ENCODE measurements at places on chromosomes 16 and 17. TPM values are rescaled to one million over a fixed set of nuclear protein-coding genes. Genes with fewer than 3 reads are reported as not detected.
A peak's percentile ranks its signal among the peaks of the same experiment; 100 is the strongest.

DNA sequence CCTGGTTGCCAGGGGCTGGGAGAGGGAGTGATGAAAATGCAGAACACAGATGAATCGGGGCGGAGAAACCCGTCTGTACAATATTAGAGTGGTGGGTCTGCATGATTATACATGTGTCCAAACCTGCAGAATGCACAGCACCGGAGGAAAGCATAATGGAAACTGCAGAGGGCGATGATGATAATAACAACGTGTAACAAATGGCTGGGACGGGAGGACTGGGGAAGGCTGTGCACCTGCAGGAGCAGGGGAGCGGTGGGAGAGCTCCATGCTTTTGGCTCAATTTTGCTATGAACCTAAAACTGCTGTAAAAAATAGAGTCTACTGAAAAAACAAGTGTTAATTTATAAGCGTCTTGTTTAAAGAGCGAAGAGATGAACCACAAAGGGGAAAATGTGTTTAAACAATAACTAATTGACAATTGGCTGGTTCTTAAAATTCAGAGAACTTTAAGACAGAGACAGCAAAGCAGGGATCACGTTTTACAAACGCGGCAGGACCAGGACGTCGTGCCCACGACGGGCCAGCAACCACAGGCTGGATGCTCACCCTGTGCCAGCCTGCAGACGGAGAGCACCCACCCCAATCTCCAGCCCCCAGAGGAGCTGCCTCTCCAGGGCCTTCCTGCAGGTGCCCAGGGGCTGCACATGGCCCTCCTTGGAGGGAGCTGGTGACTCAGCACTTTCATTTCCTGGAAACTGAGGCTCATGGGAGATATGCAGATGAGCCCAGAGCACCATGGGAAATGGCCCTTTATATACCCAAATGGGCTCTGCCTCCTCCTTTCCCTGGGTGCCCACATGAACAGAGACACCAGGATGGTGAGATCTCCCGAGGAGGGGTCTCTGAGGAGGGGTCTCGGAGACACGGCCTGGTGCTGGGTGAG lies at the start of gene TEX19:
Gene TEX19, plus strand, starts transcription at position 783 of the 886 bp plus-strand sequence. CDS start 2,904 bp downstream, outside the sequence.
- no peak for DNase-seq

The SLC6A2 gene
- 0.15 TPM for total RNA-seq

The HS3ST3B1 gene
- total RNA-seq = 3.6 TPM

DNA sequence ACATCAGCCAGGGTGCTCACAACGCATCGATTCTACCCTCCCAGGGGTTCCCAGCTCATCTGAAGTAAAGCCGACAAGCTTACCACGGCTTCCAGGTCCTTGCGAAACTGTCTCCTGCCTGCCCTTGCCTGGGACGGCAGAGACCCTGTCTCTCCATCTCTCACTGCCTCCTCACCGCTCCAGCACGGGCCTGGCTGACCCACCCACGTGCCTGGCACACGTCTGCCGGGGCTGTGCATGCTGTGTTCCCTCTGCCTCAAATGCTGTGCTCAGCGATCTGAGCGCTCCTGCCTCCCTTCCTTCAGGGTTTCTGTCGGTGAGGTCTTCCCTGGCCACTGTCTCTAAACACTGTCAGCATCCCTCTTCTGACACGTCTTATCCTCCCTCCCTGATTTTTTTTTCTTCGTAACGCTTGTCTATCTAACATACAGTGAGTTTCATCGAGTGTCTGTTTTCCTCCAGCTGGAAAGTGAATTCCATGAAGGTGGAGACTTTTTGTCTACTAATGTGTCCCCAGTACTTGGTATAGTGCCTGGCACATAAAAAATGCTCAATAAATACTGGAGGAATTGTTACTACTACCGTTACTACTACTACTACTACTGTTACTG lies 208.4 kb downstream of the IRF8 start:
- DNase-seq = no peak

The RASL10B gene
- total RNA-seq = 5.9 TPM

DNA sequence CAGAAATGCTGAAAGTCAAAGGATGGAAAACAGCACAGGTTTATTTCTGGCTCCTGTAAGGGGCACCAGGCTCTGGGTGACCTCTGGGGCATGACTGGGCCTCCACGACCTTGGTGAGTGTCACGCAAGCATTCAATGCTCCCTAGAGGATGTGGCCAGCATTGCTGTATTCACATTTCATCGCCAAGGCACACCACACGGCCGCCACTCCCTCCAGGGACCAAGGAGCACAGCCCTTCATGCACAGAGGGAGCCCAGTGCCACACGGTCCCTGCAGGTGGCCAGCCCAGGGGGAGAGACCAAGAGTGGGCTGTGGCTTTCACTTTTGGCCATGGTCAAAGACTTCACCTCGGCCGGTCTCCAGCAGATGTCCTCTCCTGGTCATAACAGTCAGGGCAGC lies 137.4 kb upstream of the TNRC6C start:
- no peak for DNase-seq

- DNase-seq = no peak
Measured at GRCh38 chr17:62827746-62828485, 19.8 kb upstream of the MARCHF10 start.

GRCh38 chr17:914561-914960 lies 65.0 kb downstream of the NXN start:
- no peak for DNase-seq

The PIGS gene
- total RNA-seq = 35.4 TPM

DNA sequence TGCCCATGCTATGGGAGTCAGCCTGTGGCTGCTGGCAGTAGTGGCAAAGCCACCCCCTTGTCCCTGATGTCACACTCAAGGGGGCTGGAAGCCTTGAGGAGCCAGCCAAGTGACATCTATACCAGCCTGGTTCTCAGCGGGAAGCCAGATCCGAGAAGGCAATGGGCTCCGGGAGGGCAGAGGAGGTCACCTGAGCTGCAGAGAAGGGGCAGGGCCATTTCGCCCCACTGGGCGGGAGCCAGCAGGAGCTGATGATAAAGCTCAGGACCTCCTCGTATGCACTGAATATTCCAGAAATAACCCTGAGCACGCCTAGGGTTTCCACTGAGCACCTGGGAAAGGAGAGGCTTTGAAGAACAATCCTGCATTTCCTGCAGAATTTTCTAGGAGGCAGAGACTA lies 19.0 kb downstream of the MRPS23 start:
- DNase-seq = no peak

DNA sequence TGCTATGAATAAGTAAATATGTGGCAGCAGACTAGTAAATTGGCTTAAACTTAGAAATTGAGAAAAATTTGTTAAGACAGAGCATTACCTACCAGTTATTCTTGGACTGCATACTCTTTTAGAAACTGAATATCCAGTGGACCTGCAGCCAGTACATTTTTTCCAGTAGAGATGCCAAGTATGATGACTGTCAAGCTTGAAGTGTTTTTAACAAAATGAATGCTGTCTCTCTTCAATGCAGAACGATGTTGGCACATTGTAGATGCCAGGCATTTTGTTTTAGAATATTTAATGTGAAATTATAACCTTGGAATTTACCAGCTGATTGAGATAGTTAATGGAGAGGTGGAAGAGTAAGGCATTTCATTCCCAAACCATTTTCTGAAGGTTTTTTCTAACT lies 52.5 kb downstream of the NFAT5 start:
- DNase-seq = no peak

The SLC6A4 gene
- total RNA-seq = 1.6 TPM

- DNase-seq = no peak
Measured at GRCh38 chr17:3613124-3613523, 3.9 kb upstream of the TRPV1 start.

The SMPD3 gene
- total RNA-seq = 2.9 TPM

DNA sequence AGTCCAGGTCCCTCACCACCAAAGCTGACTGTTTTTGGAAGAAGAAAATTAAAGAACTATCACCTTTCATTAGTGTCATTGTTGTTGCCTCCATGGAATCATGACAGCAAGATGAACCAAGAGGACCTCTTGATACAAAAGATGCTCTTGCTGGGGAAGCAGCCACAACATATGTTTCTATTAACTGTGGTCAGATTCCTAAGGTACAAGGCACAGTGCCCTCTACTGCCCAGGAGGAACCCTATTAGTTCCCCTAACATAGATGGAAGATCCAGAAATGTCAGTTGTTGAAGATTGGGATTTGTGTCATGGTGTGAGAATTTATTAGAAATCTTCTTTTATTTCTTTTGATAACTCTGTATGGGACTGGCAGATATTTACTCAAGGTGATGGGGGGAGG lies 188.2 kb upstream of the ANKFN1 start:
- DNase-seq = no peak

GRCh38 chr17:77319211-77320043 lies 178.7 kb downstream of the SEC14L1 start:
- peak; percentile 94 for DNase-seq

GRCh38 chr16:57690782-57691471 lies 3.7 kb upstream of the DRC7 start:
- DNase-seq = no peak

GRCh38 chr17:72724267-72724666 lies 368.2 kb downstream of the SLC39A11 start:
- no peak for DNase-seq

GRCh38 chr17:74187761-74188160 lies 15.7 kb upstream of the RPL38 start:
- no peak for DNase-seq

The GNAO1 gene
- 0.98 TPM for total RNA-seq

GRCh38 chr16:85697431-85697830 lies 8.7 kb upstream of the GINS2 start:
- DNase-seq = no peak

- peak; percentile 50 for DNase-seq
Measured at GRCh38 chr17:28744104-28744971, 527 bp downstream of the TRAF4 start.

DNA sequence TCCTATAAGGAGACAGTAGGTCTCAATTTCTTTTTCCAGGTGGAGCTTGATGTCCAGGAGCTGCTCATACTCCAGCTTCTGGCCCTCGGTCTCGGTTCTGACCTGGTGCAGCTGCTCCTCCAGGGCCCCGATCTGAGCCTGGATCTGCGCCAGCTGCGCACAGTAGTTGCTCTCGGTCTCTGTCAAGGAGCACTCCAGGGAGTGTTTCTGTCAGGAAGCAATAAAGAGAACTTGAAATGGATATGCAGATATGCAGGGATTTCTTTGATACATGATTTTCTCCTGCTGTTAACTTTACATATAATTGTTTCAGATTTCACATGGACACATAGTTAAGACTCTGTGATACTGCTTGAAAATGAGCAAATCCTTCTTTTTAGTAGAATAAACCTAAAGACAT lies 4.7 kb downstream of the KRT25 start:
- no peak for DNase-seq

GRCh38 chr16:3575491-3575890 lies 1.7 kb downstream of the NLRC3 start:
- no peak for DNase-seq

GRCh38 chr17:64653325-64653984 lies 8.7 kb downstream of the SMURF2 start:
- DNase-seq = no peak
